ENCODE measurements at places on chromosomes 5 and 9.

DNA sequence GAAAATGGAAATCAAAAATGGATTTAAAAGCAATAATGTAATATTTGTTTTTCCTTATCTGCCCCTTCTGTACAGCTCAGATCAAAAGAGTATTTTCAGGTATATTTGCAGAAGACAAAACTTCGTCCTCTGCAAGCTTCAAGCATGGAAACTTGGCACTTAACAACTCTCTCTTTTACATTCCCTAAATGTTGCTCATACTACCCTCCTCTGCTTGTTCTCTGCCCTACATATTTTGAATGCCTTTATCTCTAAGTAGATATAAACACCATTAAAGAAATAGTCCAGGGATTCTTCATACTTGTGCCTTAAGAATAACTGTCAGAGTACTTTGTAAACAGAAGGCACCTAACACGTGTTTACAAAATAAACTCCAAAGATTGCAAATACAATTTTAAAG is 19.2 kb upstream of the SMC2 start:
- DNase-seq = no peak

GRCh38 chr9:133558191-133559126 is 24.0 kb downstream of the ADAMTSL2 start:
- peak; percentile 59 for DNase-seq

DNA sequence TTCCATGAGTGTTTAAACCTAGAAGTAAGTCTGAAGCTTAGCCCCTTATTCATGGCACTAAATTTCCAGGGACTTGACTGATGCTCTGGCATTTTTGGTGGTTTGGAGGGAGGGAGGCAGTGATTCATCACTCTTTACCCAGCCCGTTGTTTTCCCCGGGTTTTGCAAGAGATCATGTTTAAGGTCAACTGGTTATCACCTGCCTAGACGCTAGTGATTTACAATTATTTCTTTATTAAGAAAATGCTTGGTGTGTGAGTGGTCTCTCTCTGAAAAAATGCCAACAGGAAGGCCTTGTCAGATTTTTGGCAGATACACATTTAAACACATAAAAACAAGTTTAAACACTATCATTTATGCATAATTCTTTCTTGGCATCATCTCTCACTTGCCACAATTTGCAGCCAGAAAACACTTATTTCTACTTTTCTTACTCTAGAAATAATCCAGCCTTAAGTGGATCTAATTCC is 737.9 kb upstream of the ZNF608 start:
- DNase-seq = peak; percentile 14

DNA sequence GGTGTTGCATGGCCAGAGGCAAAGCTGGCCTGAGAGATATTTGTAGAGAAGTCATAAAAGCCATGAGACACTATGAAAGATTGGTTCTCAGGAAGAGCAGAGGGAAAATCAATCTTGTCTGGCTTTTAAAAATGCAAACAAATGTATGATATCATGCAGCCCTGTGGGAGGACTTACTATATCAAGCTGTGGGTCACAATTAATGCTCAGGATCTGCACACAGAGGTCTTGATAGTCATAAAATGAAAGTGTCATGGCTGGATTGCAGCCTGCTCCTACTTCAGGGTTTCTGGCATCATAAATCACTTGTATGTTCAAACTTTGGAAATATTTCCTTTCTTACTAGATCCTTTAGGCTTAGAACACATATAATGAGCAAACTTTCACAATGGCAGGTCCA is 151.5 kb downstream of the SEMA6A start:
- DNase-seq = no peak

DNA sequence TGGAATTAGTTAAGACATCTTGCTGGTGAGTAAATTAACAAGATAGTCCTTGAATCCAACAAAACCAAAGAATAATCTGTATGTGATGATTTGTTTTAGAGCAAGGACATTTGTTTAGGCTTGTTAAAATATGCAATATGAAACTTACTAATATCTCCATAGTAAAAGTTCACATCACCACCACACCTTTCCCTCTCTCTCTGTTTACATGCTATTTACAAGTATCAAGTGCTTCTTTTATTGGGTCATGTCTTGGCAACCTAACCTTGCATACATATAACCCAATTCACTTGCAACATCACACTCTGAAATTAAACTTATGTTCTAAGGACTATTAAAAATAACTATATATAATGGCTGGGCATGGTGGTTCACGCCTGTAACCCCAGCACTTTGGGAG is 161.3 kb downstream of the CCDC192 start:
- DNase-seq = no peak

- no peak for DNase-seq
Measured at GRCh38 chr5:160466889-160467554, 45.4 kb downstream of the PTTG1 start.

DNA sequence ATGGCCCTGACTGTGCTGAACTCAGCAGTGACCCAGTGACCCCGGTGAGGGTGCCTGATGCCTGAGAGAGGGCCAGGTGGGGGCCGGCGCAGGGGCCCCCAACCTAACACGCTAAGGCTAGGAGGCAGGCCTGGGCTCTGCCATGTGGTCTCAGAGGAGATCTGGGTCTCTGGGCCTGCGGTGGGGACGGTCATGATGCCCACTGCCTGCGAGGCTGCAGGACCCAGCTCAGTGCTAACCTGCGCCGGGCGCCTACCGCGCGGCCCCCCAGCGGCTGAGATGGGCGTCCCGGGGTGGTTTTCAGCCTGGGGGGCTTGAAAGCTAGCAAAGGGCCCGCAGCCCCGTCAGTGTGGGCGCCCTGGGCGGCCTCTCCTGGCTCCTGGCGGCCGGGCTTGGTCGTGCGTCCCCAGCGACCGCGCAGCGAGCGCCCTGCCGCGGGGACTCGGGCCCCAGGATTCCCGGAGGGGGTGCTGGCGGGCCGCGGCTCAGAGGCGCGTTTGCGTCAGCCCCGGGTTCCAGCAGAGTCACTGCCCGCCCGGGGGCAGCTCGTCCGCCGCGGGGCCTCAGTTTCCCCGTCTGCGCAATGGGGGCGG is 2.5 kb downstream of the EGFL7 start:
- peak; percentile 62 for DNase-seq

GRCh38 chr5:39689919-39690318 is 265.1 kb upstream of the DAB2 start:
- no peak for DNase-seq

DNA sequence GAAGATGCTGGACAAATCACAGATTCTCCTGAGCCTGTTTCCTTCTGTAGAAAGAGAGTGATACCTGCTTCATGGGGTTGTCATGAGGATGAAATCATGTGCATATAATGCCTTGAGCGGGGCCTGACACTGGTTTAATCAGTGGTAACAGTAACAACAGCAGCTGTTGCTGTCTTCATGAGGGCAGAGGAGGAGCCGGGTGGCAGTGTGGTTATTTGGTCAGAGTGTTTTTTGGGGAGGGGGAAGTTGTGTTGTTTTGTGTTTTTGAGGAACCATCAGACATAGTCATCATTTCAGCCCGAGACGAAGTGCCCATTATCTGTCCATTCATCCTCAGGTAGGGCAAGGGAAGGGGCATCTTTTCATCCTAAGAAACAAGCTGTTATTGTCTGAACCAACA is 44.0 kb downstream of the NEURL1B start:
- no peak for DNase-seq

GRCh38 chr9:6431038-6431437 is 18.0 kb downstream of the UHRF2 start:
- no peak for DNase-seq

- no peak for DNase-seq
Measured at GRCh38 chr9:110751971-110752370, 83.4 kb downstream of the MUSK start.

DNA sequence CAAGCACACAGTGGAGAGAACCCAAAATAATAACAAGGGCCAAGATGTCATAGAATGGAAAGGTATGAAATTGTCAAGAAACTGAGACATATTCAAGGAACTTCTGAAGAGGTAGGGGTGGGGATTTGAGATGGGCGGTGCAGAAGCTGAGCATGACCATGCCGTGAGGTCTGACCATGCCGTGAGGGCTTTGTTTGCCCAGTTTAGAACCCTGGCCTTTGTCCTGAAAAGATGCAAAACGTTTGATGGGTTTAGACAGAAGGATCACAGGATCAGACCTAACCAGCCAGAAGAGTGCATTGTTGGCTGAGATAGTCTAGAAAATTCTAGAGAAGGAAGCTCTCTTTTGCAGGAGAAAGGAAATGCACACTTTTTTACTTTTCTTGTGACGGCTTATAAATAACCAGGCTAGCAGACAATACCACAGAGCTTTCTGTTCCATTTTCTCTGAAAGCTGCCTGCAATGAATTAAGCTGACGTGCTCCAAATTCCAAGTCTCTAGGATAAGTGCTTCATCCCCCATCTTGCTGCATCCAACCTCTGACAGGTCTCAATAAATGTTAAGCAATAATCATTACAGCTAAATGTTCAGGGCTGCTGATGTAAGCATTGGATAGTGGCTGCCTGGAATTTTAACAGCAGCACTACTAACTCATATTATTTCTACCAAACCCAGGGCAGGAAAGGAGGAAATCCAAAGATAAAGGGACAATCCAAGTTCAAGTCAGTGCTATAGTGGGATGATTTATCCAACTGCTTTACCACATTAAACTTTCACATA is 110.9 kb upstream of the IL6ST start:
- no peak for DNase-seq

- DNase-seq = no peak
Measured at GRCh38 chr5:159442206-159442850, 112.0 kb upstream of the IL12B start.
